ENCODE measurements at places on chromosomes 6 and 20.

DNA sequence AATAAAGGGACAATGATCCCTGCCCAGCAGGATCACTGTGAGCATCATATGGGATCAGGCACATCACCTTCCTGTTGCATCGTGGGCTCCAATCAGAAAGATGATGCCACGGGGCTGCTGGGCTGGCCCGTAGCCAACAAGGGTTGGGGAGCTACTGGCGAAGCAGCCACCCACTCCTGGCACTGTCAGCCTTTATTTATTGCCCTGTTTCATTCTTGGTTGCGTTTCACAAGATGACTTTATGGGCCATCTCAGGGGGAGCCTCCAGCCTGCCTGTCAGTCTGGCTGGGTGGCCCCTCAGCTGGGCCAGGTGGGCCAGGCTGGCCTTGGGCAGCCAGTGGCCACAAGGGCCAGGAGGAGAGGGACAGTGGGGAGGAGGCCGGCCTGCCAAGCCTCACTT lies 17.3 kb downstream of the VSTM2L start:
- DNase-seq, result no peak

DNA sequence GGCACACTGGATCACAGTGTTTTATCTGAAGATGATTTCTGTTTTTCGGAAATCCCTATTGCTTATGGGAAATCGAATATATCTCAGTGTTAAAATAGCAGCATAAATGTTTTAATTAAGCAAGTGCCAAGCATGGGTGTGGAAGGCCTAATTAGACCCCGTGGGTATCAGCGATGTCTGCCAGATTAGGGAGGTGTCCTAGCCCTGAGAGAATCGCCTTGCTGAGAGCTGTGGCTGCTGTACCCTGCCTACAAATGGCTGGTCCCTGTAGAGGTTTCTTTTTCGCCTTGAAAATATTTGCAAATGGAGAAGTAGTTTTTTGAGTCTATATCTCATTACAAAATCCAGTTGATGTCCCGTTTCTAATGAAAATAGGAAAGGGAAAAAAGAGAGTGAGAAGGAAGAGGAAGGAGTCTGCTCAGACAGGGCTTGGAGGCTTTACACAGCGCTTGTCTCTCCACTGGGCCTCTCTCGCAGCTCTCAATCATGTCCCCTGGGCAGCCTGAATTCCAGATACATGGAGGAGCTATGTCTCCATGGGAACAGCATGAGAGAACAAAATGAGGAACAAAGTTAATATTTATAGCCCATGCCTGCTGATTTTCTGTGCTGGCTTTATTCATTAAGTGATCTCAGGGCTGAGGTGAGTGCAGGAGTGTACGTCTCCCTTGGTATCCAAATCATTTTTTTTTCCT lies 35.2 kb upstream of the BCLAF1 start:
- DNase-seq, result no peak

- DNase-seq, result no peak
Measured at GRCh38 chr6:72781624-72782023, 159.8 kb downstream of the KCNQ5 start.

- DNase-seq, result no peak
Measured at GRCh38 chr20:57964011-57964862, 254.4 kb upstream of the PMEPA1 start.

- no peak for DNase-seq
Measured at GRCh38 chr20:2871661-2872458, 1.4 kb upstream of the PTPRA start.

- DNase-seq, result no peak
Measured at GRCh38 chr6:166346965-166347364, 4.6 kb upstream of the SFT2D1 start.

Data from T-helper 17 cell (primary cell).